ENCODE measurements at places on chromosomes 12 and 14. TPM values are rescaled to one million over a fixed set of nuclear protein-coding genes. Genes with fewer than 3 reads are reported as not detected.

Gene GLT1D1
- total RNA-seq, result not detected

Gene GLIPR1L1
- total RNA-seq, result not detected

Gene A2M
- 42.7 TPM for total RNA-seq

Gene GNG2
- 19.5 TPM for total RNA-seq

Gene VRTN
- not detected for total RNA-seq

Gene NID2
- total RNA-seq, result 315 TPM

Gene SCN8A
- 23.3 TPM for total RNA-seq

Gene SVOP
- not detected for total RNA-seq

Gene AVPR1A
- not detected for total RNA-seq

Gene ARHGDIB
- total RNA-seq, result 4.7 TPM

Gene GAS2L3
- 44.1 TPM for total RNA-seq

Gene GPRC5D
- not detected for total RNA-seq

Gene CPNE6
- total RNA-seq, result not detected

Gene FOXN4
- not detected for total RNA-seq

Gene C12orf50
- 0.17 TPM for total RNA-seq

Gene KRT79
- not detected for total RNA-seq

Gene OASL
- 0.33 TPM for total RNA-seq

Gene SLC5A8
- total RNA-seq, result not detected

Gene PLEKHH1
- total RNA-seq, result 0.17 TPM
